ENCODE measurements at places on chromosomes 4 and X.

DNA sequence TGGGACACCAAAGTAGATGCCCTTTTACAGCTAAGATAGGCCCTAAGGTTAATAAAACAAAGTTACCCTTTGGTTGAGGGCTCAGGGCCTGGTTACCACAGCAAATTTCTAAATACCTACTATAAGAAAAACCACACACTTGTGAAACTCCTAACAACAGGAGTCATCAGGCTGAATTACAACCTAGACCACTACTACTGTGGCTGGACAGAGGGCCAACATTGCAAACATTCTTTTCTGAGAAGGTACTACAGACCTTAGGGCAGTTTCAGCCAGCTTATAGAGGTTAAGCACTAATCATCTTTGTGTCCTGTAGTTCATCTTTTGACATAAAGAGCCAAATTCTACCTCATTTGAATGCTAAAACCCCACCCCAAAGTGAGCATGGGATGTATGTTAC lies 504.0 kb downstream of the RAPGEF2 start:
- no peak for DNase-seq

DNA sequence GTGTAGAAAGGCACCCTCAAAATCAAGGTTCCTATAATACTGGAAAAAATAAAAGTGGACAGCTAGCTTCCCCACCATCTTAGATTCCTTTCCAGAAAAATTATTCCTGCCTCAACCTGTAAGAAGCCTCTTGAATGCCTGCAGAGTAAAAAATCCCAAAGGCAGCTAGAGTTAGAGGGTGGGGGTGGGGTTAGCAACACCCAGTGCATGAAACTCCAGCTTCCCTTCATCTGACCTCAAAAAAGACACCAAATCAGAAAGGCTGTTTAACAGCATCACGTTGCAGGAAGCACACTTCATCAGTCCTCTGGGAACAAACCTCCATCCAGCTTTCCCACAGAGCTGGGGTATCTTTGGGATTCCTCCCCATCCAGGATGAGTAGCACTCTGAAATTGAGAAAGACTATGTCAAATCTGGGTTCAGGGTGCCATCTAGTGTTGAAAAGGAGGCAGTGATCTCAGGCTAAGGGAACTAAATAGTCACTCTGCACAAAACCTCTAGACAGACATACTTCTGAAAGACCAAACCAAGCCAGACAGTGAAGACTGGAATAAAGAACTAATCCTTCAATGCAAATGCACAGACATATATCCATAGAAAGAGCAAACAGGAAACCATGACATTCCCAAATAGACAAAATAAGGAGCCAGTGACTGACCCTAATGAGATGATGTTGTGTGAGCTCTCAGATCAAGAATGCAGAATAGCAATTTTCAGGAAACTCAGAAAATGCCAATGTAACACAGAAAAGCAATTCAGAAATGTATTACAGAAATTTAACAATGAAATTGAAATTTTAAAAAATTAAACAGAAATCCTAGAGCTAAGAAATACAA lies 97.9 kb downstream of the ARHGEF9 start:
- DNase-seq, result no peak

GRCh38 chr4:26842911-26843310 lies 17.7 kb upstream of the STIM2 start:
- no peak for DNase-seq

DNA sequence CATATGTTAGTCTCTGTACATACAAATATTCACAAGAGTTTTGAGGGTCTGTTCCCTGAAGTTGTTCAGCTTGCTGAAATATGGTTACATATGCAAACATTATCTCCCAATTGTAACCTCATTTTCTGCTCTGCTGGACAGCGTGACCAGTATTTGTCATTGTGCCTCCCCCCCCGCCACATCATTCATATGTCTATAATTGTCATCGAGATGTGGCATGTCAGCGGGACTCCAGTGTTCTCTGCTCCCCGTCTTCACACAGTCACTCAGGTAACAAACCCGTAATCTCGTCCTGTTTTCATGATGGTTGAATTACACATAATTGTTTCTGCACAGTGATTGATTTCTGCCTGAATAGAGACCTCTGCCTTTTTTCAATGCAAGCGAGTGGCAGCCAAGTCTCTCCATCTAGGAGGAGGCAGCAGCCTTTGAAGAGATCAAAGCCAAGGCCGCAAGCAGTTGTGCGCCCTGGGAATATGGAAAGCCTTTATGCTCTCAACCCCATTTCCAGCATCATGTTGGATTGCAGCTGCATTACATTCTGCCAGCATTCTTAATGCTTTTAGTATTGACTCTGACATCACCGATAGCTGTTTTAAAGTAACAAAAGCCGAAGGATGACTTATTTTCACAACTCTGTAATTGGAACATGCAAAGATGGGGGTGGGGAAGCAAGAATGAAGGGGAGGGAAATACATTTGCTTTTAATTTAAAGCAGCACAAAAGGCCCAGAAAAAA lies 27.4 kb downstream of the LEF1 start:
- no peak for DNase-seq

DNA sequence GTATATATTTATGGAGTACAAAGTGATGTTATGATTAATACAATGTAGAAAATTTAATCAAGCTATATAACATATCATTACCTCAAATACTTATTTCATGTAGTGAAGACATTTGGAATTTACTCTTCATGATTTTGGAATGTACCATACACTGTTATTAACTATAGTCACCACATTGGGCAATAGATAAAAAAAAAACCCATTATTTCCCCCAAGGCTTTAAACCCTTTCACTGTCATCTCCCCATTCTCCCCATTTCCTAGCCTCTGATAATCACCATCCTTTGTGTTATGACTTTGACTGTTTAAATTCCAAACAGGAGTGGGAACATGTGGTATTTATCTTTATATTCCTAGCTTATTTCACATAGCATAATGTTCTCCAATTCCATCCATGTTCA lies 2189.1 kb upstream of the AGA start:
- DNase-seq, result no peak

- no peak for DNase-seq
Measured at GRCh38 chr4:43066415-43066814, 173.9 kb downstream of the GRXCR1 start.

DNA sequence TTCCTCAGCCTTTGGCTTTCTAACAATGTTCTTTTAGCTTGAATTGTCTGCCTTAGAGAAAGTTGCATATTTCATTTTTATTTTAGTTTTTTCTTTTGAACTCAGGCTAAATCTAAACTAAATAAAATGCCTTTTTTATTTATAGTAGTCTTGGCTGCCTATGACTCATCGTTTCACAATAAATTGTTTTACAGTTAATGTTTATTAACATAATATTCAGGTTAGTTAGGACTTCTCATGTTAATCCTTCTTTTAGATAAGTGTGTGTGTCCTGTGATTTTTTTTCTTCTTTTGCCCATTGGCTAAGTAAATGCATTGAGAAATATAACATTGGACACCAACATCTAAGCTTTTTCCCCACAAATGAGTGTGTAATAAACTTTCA lies 1.6 kb downstream of the RP2 start:
- no peak for DNase-seq

- DNase-seq, result no peak
Measured at GRCh38 chr4:169723207-169723965, 34.4 kb downstream of the HPF1 start.
